ENCODE measurements at places on chromosomes 6 and 20.

- DNase-seq, result peak; percentile 43
Observed at GRCh38 chr20:48025661-48026060, 240.4 kb upstream of the SULF2 start.

GRCh38 chr6:51934098-51934497, 153.3 kb downstream of the PKHD1 start:
- no peak for DNase-seq

GRCh38 chr6:34912715-34913464, 23.8 kb downstream of the ANKS1A start:
- DNase-seq, result no peak

- no peak for DNase-seq
Observed at GRCh38 chr6:47044397-47044796, 2.3 kb upstream of the ADGRF1 start.

GRCh38 chr6:121666814-121667213, 231.4 kb downstream of the GJA1 start:
- peak; percentile 47 for DNase-seq

DNA sequence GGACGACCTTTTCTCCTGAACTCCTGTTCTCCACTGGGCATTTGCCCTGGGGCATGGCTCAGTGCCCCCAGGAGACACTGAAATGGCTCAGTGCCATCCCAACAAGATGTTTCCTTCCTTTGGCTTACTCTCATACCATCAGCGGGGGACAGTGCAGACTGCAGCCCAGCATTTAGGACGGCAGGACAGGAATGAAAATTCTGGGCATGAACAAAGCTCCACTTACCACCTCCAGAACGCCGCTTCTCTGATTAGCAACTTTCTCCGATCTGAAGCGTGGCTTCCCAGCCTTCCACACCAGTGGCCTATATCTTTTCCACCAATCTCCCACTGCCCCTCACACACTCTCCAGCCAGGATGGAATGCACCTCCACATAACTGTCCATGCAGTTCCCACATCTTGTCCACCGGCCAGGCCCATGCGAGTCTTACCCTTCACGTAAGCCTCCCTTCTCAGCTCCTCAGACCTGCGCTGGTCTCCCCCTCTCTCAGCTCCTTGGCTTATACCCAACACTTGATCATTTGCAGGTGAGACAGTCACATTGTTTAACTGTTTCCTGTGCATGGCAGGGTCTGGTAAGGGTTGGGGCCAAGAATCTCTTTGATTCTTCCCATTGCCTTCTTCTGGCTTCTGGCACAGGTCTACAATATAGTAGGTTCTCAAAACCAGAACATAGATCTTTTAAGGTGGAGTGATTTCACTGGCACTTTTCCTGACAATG, 114.5 kb downstream of the FYN start:
- no peak for DNase-seq

DNA sequence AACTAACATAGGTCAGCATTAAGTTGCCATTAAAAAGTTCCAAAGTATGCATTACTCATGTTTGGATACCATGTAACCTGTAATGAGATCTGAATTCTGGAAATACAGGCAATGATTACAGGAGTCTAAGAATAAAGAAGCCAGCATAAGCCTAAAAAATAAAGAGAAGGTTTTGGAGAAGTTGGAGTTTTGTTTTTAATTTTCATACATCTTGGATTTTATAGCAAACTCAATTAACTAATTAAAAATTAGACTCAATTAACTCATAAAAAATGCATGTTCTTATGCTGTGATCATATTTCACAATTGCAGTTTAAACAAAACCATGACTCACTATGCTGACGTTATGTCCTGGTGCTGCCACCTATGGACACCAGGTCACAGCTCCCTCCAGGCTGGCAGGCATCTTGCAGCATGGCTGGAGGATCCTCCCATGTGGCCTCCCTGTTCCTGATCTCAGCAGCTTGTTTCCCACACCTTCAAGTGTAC, 648.8 kb upstream of the AGPAT4 start:
- DNase-seq, result no peak

DNA sequence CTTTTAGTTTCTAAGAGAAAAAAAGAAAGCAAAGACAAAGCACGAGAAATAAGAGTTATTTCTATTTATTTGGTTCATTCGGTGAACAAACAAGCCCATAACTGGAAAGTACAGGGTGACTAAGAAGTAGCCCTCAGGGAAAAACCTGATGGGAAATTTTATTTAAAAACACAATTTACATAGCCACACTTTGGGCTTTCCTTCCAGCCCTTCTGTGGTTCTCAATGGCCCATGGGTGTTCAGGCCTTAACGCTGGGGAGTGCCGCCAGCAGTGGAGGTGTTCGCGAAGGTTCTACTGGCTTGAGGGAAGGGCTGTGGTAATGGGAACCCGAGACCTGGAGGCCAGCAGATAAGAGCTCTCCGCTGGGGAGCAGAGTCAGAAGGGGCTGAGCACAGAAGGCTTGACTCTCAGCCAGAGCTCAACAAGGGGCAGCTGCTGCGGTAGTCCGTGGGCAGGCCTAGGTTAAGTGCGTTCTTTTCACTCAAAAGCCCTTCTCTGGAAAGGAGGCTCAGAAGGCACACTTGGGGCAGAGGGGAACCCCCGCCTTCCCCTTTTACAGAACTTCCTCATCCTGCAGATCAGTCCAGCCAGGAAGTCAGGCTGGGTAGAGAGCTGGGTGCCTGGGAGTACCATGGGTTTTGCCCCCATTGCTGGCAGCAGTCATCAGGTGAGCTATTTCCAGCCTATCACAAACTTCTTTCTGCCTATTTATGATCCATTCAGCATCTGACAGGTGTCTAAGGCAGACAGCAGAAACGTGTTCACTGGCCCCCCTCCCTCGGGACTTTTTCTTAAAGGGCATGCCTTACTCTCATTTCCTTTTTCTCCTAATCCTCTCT, 8.8 kb upstream of the CD83 start:
- DNase-seq, result no peak

- no peak for DNase-seq
Observed at GRCh38 chr6:53992522-53992921, 118.7 kb upstream of the MLIP start.

GRCh38 chr6:422433-423054, 31.0 kb downstream of the IRF4 start:
- peak; percentile 63 for DNase-seq

DNA sequence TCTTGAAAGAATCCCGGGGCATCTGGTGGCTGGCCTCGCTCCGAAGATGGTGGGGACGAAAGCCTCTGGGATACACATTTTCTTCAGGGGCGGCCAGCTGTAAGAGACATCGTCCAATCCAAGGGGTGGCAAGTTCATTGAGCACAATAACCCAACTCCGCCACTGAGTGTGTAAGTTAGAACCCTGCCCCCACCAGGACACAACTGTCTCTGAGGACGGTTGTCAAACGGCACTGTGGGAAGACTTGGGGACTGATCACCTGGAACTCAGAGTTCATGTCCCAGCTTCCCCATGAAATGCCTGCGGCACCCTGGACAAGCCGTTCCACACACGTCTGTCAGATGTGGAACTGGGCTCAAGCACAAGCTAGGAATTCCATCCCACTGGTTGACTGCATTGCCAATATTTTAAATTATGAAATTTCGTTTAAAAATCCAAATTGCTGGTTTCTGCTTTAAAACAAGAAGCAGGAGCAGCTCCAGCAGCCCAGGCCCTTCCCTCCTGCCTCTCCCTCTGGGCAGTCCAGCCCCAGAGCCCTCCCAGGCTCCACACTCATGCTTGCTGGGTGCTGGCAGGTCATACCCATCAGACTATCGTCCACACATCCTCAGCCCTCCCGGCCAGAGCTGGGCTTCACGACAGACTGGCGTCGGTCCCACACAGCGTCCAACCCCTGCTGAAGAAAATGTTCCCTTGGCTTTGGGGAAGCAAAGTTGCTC, 80.9 kb upstream of the AFDN start:
- no peak for DNase-seq

GRCh38 chr6:136695412-136695811, 96.9 kb downstream of the MAP3K5 start:
- no peak for DNase-seq

- DNase-seq, result no peak
Observed at GRCh38 chr6:63634630-63635029, 972 bp upstream of the PHF3 start.

DNA sequence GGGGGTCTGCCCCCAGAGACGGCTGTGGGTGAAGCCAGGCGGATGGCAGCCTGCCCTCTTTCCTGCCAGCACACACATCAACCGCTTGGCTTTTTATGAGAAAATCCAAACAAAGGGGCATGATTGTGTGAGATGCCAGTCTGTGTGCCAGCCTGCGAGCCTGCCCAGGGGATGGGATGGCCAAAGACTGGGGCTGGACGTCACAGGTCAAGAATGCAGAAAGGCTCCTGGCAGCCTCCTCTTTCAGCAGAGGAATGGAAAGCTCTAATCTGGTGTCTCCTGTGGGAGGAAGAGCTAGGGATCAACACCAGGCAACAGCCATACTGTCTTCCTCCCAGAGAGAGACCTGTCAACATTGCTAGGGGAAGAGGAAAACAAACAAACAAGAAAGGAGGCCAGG, 15.8 kb downstream of the TUBB2B start:
- no peak for DNase-seq

DNA sequence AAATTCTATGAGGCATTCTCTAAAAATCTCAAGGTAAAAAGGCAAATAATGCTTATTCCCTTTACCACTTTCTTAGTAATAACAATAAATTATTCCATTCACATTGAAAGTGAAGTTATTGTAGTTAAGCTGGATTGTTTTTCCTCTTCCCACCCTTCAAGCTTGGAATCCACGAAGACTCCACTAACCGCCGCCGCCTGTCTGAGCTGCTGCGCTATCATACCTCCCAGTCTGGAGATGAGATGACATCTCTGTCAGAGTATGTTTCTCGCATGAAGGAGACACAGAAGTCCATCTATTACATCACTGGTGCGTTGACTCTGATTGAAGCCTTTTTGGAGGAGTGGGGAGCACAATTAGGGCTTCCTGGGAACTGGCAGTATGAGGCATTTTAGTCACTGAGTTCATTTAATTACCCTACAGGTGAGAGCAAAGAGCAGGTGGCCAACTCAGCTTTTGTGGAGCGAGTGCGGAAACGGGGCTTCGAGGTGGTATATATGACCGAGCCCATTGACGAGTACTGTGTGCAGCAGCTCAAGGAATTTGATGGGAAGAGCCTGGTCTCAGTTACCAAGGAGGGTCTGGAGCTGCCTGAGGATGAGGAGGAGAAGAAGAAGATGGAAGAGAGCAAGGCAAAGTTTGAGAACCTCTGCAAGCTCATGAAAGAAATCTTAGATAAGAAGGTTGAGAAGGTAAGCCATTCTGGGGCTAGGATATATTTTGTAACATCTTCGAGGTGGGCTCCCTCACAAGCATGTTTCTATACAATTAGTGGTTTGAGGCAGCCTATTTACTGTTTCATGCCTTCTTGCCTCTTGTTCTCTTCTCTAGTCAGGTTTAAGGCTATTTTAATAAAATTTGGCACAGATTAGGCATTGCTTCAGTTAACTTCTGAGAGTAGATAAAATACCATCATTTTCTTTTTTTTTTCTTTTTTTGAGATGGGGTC, 4.9 kb downstream of the HSP90AB1 start:
- no peak for DNase-seq

DNA sequence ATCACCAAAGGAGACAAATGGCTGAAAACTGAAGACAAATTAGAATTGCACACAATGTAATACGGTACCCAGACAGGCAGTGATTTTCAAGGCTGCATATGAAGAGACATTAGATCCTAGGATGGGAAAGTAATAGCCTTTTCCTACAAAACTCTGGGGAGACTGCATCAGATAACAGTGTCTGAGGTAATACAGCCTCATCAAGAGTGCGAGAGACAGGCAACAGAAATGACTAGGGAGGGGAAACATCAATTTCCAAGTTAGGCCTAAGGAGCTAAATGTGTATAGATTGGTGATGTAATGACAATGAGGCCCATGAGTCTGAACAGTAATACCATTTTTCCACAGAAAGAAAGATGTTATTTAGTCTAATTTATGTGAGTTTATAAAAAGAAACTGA, 200.3 kb downstream of the HTR1B start:
- no peak for DNase-seq

DNA sequence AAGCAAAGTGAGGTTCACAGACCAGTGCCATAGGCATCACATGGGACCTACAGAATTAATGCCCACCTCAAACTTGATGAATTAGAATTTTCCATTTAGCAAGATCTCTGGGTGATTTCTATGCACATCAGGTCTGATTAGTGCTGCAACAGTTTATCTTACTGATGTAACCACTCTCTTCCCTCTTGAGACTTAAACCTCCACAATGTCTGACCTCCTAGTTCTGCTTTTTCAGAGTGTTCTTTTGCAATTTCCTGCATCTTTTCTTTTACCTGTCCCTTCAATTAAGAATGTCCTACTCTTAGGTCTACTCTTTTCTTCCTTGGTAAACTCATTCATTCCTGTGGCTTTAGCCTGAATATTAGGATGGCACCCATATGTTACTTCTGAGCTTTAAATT, 615.3 kb downstream of the TFAP2A start:
- DNase-seq, result no peak

DNA sequence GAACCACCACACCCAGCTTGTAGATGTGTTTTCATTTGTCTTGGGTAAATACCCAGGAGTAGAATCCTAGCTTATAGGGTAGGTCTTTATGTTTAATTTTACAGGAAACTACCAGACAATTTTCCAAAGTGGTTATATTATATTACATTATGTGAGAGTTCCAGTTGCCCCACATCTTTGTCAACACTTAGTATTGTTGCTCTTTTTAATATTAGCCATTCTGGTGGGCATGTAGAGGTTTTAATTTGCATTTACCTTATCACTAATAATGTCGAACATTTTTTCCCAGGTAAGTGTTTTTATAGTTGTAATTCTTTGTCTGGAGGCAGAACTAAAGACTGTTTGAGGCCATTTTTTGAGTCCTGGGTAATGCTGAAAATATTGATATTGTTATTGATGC, 3.5 kb upstream of the BANF2 start:
- DNase-seq, result no peak

- DNase-seq, result peak; percentile 54
Observed at GRCh38 chr20:37366743-37367142, 20.8 kb downstream of the SRC start.

DNA sequence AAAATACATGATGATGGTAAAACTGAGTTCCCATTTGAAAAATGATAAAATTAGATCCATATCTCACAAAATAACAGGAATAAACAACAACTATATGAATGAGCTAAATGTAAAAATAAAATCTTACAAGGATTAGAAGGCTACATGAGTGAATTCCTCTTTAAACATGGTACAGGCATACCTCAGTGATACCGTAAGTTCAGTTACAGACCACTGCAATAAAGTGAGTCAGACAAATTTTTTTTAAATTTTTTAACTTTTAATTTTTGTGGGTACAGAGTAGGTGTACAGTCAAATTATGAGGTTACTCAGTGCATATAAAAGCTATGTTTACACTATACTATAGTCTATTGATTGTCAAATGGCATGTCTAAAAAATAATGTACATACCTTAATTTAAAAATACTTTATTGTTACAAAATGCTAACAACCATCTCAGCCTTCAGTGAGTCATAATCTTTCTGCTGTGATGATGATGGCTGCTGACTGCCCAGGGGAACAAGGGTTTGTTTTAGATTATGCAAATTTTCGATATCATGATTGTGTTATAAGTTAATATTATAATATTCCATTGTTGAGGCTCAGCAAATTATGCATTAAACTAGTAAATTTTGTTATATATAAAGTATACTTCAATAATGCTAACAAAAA, 222.8 kb upstream of the RUNX2 start:
- no peak for DNase-seq

- DNase-seq, result no peak
Observed at GRCh38 chr6:116571683-116572000, 338 bp downstream of the RWDD1 start.

GRCh38 chr6:69220375-69220774, 576.4 kb downstream of the LMBRD1 start:
- DNase-seq, result no peak

Data from fibroblast of skin of left biceps (primary cell).